Thyroid gland (tissue), 4 donors: ENCODE measurements at places on chromosomes 5 and 9. TPM values are rescaled to one million over a fixed set of nuclear protein-coding genes. Genes with fewer than 3 reads are reported as not detected.

DNA sequence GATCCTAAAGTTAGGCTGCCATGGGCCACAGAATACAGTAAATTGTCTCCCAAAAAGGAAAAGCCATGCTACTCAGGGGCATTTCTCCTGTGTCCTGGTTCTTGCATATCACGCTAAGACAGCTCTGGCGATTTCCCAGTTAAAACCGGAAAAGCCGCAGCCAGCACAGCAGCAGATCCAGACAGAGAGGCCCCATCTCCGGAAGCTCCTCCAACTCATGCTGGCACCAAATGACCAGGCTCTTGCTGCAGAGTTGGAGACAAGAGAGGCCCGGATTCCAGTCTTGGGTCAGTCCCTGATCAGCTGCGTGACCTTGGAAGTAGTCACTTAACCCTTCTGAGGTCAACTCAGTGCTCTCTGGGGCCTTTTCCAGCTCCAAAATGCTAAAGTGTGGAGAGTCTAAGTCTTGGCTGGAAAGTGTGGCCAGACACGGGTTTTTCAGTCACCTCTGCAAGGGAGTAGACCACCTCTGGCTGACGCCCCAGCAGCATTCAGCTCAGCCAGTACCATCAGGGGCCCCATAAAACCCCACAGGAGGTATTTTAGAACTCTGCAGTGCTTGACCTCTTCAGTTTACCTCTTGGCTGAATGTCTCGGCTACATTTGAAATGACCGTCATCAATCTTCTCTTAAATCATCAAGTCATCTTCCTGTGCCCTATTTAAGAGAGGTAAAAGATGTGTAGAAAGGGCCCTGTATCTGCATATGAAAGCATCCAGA, 16.2 kb downstream of the GDNF start:
- no peaks in the 10 kb centered on the region for H3K27me3 ChIP-seq
- H3K27ac ChIP-seq: no peak overlapping the region
- H3K36me3 ChIP-seq: no peaks in the 10 kb centered on the region
- H3K4me1 ChIP-seq: no peaks in the 10 kb centered on the region
- no peak overlapping the region for H3K4me3 ChIP-seq

- H3K36me3 ChIP-seq: no peaks in the 10 kb centered on the region
- no peak for DNase-seq
- no peak overlapping the region for H3K4me3 ChIP-seq
- H3K27me3 ChIP-seq: no peaks in the 10 kb centered on the region
These were observed 46.0 kb upstream of the CDKN2B start for GRCh38 chr9:22055090-22055489.

DNA sequence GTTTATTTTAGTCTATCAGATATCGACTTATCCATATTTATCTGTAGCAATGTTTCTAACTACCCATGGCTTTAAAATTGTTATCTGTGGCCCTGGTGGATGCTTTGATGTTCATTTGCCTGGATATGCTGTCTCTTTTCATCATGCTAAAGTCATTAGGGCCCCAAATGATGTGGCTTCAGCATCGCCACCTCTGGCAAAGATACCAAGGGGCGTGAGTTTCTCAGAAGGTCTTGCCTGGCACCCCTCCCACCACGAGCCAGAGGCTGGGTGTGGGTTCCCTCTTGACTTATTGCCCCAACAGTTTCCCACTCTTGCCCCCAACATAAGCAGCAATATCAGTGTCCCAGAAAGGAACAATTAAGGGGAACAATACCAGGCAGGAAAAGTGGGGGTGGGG, 5.4 kb downstream of the ROPN1L start:
- H3K4me3 ChIP-seq: no peak overlapping the region
- H3K27me3 ChIP-seq: no peaks in the 10 kb centered on the region
- H3K27ac ChIP-seq: no peak overlapping the region
- no peaks in the 10 kb centered on the region for H3K36me3 ChIP-seq
- peaks cover 7% of the 10 kb centered on the region for H3K4me1 ChIP-seq

DNA sequence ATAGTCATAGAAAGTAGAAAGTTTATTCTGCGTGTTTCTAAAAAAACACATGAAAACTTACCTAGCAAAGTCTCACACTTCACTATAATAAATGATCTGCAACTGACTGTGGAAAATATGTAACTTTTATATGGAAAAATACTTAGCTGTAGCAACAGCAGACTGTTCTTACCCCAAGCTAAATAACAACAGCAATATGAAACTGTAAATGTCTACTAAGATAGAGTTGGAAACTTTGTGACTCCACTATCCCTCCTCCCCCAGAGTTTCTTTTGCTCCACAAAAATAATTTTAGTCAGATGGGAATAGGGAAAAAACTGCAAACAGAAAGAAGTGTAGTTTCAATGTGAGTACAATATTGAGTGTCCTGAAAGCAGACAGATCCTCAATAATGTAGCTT, 21.0 kb downstream of the MLLT3 start:
- DNase-seq: no peak
- no peaks in the 10 kb centered on the region for H3K36me3 ChIP-seq
- no peaks in the 10 kb centered on the region for H3K27me3 ChIP-seq
- H3K4me3 ChIP-seq: no peak overlapping the region

GRCh38 chr9:94818178-94818541, 91.7 kb downstream of the AOPEP start:
- no peak overlapping the region for H3K27ac ChIP-seq
- H3K4me1 ChIP-seq: peaks cover 39% of the 10 kb centered on the region
- H3K36me3 ChIP-seq: no peaks in the 10 kb centered on the region
- H3K27me3 ChIP-seq: no peaks in the 10 kb centered on the region
- no peak overlapping the region for H3K4me3 ChIP-seq

- no peaks in the 10 kb centered on the region for H3K36me3 ChIP-seq
- no peaks in the 10 kb centered on the region for H3K4me1 ChIP-seq
- no peak overlapping the region for H3K27ac ChIP-seq
- no peaks in the 10 kb centered on the region for H3K27me3 ChIP-seq
These were observed 90.9 kb upstream of the BOD1 start for GRCh38 chr5:173707392-173707791.

DNA sequence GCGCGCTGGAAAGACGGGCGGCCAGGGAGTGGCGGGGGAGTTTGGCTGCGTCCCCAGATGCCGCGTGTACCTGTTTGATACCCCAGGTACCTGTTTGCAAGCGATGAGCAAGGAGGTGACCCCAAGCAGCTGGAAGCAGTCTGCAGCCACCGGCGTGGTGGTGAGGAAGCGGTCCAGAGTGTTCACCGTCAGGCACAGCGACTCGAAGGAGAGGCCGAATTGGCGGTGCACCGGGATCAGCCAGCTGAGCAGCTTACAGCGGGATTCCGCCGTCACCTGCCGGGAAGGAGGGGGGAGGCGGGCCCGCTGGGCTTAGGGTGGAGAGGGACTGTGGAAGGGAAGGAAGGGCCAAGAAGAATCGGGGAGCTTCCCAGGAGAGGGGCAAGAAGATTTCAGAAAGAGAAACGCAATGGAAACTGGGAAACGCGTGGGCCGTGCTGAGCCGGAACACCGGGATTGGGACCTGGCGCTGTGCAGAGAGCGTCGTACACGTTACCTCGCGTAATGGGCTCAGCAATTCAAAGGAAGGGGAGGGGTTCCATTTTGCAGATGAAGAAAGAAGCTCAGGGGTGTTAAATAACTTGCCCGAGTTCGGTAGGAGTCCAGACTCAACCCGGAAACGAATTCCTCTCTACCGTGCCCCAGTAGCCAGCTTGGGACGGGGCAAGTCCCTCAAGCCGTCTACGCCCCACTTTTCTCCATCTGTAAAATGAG, 980 bp downstream of the CCNO start:
- H3K4me3 ChIP-seq: peak overlapping the region; percentile 75
- H3K27me3 ChIP-seq: no peaks in the 10 kb centered on the region
- H3K36me3 ChIP-seq: no peaks in the 10 kb centered on the region
- peak; percentile 56 for DNase-seq
- peaks cover 24% of the 10 kb centered on the region for H3K4me1 ChIP-seq

- no peaks in the 10 kb centered on the region for H3K27me3 ChIP-seq
- H3K4me1 ChIP-seq: peaks cover 7% of the 10 kb centered on the region
- no peaks in the 10 kb centered on the region for H3K36me3 ChIP-seq
- no peak overlapping the region for H3K27ac ChIP-seq
- no peak for DNase-seq
These were observed 17.9 kb downstream of the ZFR start for GRCh38 chr5:32426440-32427151.

- H3K4me3 ChIP-seq: no peak overlapping the region
- H3K27ac ChIP-seq: no peak overlapping the region
- DNase-seq: no peak
- H3K4me1 ChIP-seq: no peaks in the 10 kb centered on the region
- H3K36me3 ChIP-seq: no peaks in the 10 kb centered on the region
These were observed 266.6 kb downstream of the PRELID2 start for GRCh38 chr5:145568581-145568980.

DNA sequence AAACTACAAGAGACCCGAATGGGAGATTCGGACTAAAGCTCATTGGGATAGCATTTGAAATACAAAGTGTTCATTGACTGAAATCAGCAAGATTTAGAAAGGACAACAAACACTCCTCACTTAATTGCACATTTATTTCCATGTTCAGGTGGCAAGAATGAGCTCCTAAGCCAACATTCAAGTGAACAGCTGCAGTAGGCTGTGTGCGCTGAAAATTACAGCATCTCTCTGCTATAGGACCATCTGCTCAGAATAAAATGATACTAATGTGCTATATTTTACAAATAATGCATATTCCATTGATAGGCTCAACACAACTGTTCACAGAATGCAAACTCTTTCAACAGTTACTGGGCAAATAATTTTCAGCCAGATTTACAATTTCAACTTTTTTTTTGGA, 61.8 kb downstream of the ELAVL2 start:
- no peaks in the 10 kb centered on the region for H3K27me3 ChIP-seq
- DNase-seq: no peak
- H3K4me3 ChIP-seq: no peak overlapping the region
- H3K36me3 ChIP-seq: no peaks in the 10 kb centered on the region

- no peak overlapping the region for H3K27ac ChIP-seq
- no peaks in the 10 kb centered on the region for H3K36me3 ChIP-seq
- DNase-seq: no peak
- peaks cover 45% of the 10 kb centered on the region for H3K4me1 ChIP-seq
- no peaks in the 10 kb centered on the region for H3K27me3 ChIP-seq
These were observed 23.0 kb downstream of the ZNF474 start for GRCh38 chr5:122152266-122152900.

GRCh38 chr5:141608046-141608445, 10.8 kb downstream of the DIAPH1 start:
- DNase-seq: no peak
- peaks cover 8% of the 10 kb centered on the region for H3K4me1 ChIP-seq
- H3K36me3 ChIP-seq: no peaks in the 10 kb centered on the region
- no peaks in the 10 kb centered on the region for H3K27me3 ChIP-seq

- H3K27me3 ChIP-seq: no peaks in the 10 kb centered on the region
- H3K4me3 ChIP-seq: peak overlapping the region; percentile 84
- H3K36me3 ChIP-seq: no peaks in the 10 kb centered on the region
These were observed 1.3 kb downstream of the RASA1 start for GRCh38 chr5:87268970-87269377.

DNA sequence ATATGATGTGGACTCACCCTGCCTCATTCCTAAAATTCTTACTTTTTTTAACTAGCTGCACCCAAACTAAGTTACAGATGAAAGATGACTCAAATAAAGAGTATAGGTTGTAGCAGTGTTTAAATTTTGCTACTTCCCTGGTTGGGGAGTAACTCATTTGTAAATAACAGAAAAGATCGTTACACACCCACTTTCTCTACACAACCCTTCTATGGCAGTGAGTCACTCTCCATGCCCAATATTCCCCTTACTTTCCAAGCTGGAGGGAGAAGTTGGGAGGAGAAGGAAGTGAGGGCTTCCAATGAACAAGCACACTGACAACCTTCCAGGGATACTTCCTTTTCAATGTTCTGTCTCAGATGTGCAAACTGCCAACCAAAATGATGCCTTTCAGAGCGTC, 1.9 kb downstream of the RASEF start:
- no peaks in the 10 kb centered on the region for H3K36me3 ChIP-seq
- H3K4me1 ChIP-seq: peaks cover 23% of the 10 kb centered on the region
- peak overlapping the region; percentile 45 for H3K4me3 ChIP-seq
- DNase-seq: no peak
- H3K27me3 ChIP-seq: no peaks in the 10 kb centered on the region
- H3K27ac ChIP-seq: peak overlapping the region; percentile 91

DNA sequence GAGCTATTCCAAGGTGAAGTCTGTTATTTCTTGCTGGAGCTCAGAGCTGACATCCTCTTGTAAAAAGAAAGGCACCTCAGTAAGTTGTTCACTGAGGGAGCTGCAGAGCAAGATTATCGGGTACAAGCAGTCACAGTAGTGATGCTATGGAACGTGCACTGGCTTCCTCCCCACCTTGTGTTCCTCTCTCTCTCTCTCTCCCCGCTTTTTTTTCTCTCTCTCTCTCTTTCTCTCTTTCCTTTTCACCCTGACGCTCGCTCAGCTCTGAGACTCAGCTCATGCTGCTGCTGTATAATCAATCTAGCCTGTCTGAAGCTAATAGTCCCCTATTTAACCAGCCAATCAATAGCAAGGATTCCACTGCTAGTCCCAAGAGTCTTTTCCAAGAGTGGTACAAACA, 587.6 kb upstream of the CDH18 start:
- DNase-seq: no peak
- H3K4me1 ChIP-seq: no peaks in the 10 kb centered on the region
- no peaks in the 10 kb centered on the region for H3K27me3 ChIP-seq
- H3K4me3 ChIP-seq: no peak overlapping the region
- H3K36me3 ChIP-seq: no peaks in the 10 kb centered on the region

DNA sequence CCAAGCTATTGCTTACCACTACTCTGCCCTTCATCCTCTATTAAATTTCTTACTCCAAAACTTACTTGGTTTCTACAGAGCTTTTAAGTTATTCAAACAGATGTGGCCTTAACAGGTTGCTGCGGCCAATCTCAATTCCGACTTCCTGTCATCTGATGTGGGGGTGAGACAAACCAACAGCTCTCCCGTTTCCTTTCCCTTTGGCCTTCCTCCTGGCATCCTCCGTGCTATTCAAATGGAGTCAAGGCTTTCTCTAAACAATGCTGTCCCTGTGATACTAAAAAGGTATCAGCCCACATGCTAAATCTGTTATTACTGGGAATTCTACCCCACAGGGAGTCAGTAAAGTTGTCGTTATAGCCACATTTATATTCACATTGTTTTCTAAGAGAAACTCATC, 11.8 kb downstream of the RBM18 start:
- H3K27ac ChIP-seq: no peak overlapping the region
- no peak overlapping the region for H3K4me3 ChIP-seq
- H3K36me3 ChIP-seq: no peaks in the 10 kb centered on the region
- no peaks in the 10 kb centered on the region for H3K27me3 ChIP-seq

GRCh38 chr5:177066224-177066623, 20.5 kb upstream of the FGFR4 start:
- no peak overlapping the region for H3K4me3 ChIP-seq
- H3K4me1 ChIP-seq: no peaks in the 10 kb centered on the region
- H3K27me3 ChIP-seq: no peaks in the 10 kb centered on the region
- no peak for DNase-seq
- H3K27ac ChIP-seq: no peak overlapping the region

The GNPDA1 gene
- total RNA-seq: 44.5 TPM

The CYLC2 gene
- total RNA-seq: not detected

The PCDHGA3 gene
- total RNA-seq: 3.7 TPM

The GARIN3 gene
- not detected for total RNA-seq

The MSX2 gene
- total RNA-seq: 0.29 TPM

The SLC45A2 gene
- total RNA-seq: not detected

The LHX3 gene
- total RNA-seq: not detected

The MXD3 gene
- total RNA-seq: 5.9 TPM

The SPATA31E1 gene
- under 0.01 TPM for total RNA-seq

The HRCT1 gene
- 2.3 TPM for total RNA-seq

The IL4 gene
- not detected for total RNA-seq

The NEURL1B gene
- total RNA-seq: 8.2 TPM

The OTULINL gene
- 6.5 TPM for total RNA-seq

The DMGDH gene
- total RNA-seq: 13.2 TPM

The ARID3C gene
- not detected for total RNA-seq

The RLN2 gene
- total RNA-seq: not detected

The DBH gene
- not detected for total RNA-seq

The SH2D3C gene
- total RNA-seq: 10.0 TPM

The RABGAP1 gene
- 144 TPM for total RNA-seq

The OLFM1 gene
- 7.2 TPM for total RNA-seq

The SMIM33 gene
- not detected for total RNA-seq

The MED10 gene
- 14.6 TPM for total RNA-seq

The PHYHD1 gene
- total RNA-seq: 47.3 TPM

The RMI1 gene
- 11.4 TPM for total RNA-seq
